ENCODE measurements at places on chromosomes 6 and 20.
A peak's percentile ranks its signal among the peaks of the same experiment; 100 is the strongest.

DNA sequence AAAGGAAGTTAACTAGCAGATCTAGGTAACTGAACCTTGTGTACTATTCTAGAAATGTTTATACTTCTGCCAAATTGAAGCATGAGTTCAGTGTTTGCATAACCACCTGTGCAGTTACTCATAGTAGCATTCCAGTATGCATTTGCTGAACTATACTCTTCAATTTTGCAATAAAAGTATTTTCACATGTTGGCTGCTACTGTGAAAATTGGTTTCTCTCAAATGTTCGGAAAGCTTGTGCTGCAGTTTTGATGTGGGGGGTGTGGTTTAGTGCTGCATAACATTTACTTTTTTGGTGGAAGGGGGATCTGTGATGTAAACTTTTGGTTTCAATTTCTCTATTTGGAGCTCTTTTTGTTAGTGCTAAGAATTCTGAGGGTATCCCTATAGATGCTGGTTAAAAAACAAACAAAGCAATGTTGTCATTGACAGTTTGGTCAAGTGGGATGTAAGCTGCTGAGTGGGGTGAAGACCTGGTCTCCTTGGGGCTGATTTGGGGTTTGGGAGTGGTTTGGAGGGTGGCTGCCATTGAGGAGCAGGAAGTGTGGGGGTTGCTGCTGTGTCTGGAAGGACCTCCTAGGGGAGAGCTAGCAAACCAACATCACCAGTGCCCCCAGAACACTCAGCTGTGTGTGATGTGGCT lies 87.8 kb downstream of the CARMIL1 start:
- H3K4me3 ChIP-seq = no peak overlapping the region
- H3K36me3 ChIP-seq = no peaks in the 10 kb centered on the region
- no peak overlapping the region for H3K27ac ChIP-seq
- H3K27me3 ChIP-seq = no peaks in the 10 kb centered on the region
- DNase-seq = no peak
- peaks cover 4% of the 10 kb centered on the region for H3K4me1 ChIP-seq

GRCh38 chr20:34637245-34638038 lies 39.5 kb downstream of the PIGU start:
- no peak overlapping the region for H3K4me3 ChIP-seq
- no peaks in the 10 kb centered on the region for H3K36me3 ChIP-seq

- no peak overlapping the region for H3K4me3 ChIP-seq
- no peaks in the 10 kb centered on the region for H3K36me3 ChIP-seq
- no peaks in the 10 kb centered on the region for H3K27me3 ChIP-seq
These were observed 68.5 kb upstream of the ARMC2 start for GRCh38 chr6:108779536-108780275.

DNA sequence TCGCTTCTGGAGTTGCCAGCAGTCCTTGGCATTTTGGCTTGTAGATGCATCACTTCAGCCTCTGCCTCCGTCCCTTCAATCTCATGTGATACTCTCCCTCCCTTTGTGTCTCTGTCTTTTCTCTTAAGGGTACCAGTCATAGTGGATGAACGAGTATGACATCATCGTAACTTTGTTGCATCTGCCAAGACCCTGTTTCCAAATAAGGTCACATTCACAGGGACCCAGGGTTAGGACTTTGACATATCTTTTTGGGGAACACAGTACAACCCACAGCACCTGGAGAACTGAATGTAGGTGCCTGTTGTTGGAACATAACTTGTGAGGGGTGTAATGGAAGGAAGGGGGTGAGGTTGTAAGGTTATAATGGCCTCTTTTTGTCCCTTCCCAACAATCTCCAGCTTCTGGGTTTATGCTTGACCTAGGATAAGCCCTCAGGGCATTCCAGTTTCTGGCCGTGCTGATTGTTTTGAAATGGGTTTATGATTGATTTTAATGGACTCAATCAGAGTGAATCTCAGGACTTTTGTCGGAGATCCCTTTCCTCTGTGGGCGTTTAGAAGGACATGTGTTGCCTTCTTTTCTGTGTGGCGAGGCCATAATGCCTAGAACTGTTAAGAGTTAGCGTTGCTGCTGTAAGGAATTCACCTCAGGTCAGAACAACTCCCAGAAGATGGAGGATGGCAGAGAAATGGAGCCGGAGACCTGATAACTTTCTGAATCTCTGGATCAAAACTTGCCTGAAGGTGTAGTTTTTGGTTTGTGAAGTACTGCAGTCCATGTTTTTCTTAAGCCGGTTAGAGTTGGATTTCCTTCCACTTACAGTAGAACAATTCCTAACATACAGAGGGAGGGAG lies 9.2 kb downstream of the ATRN start:
- no peak for DNase-seq
- H3K36me3 ChIP-seq = no peaks in the 10 kb centered on the region
- H3K4me3 ChIP-seq = no peak overlapping the region
- H3K27ac ChIP-seq = no peak overlapping the region
- peaks cover 4% of the 10 kb centered on the region for H3K4me1 ChIP-seq
- H3K27me3 ChIP-seq = no peaks in the 10 kb centered on the region

- DNase-seq = no peak
- no peak overlapping the region for H3K27ac ChIP-seq
- no peak overlapping the region for H3K4me3 ChIP-seq
These were observed 83.7 kb upstream of the RALY start for GRCh38 chr20:33910056-33910455.

DNA sequence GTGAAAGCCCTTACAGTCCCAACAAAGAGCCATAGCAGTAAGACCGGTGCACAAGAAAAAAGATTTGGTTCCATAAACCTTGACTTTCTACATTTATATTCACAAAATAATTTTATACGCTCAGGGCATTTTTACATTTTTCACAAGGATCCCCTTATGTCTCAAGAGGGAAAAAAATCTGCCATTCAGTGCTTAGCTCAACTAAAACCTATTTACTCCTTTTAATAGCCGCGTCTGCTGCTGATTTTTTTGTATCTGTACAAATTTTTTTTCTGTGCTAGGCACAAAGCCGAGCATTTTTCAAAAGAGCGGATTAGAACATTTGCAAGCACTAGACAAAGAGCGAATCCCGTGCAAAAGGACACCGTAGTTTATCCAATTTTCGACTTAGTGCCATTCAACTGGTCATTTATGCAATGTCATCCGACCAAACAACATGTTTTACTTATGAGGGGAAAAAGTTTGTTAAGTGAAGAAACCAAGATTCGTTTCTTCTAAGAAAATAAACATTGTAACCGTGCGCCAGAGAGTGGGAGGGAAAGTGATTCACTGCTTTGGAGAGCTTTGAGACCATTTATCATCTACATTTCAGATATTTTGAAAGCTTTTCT lies 3.7 kb downstream of the TFAP2D start:
- no peak overlapping the region for H3K27ac ChIP-seq
- peaks cover 43% of the 10 kb centered on the region for H3K27me3 ChIP-seq
- H3K36me3 ChIP-seq = no peaks in the 10 kb centered on the region
- no peak for DNase-seq

DNA sequence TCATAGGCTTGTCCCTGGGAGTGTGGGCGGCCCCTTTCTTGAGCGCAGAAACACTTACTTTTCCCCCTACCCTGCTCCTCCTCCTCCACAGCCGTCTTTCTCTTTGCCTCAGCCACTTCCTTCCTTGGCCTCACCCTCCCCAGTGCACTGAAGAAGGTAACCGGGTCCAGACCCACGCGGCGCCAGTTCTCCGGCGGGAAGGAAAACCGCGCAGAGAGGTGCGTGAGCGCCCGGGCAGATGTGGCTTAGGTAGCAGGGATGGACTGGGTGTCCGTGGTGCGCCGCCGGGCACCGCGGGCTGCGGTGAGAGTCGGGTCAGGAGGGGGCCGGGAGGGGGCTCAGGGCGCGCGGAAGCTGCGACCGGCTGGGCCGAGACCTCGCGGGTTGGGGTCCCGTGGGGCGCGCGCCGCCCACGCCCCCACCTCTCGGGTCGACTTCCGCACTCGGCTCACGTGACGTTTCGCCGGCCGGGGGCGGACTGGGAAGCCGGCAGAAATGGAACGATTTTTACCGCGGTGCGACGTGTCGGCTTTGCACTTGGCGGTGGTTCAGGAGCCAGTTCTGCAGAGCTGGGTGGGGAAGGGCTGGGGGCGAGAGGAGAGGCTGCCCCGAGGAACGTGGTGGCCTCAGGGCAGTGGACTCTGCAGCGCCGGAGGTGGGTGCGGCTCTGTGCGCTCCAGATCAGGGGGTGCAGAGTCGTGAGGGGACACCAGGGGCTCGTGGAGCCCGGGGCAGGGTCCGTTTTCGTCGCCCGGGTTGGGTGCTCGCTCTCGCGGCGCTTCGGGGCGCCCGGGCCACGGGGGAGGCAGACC lies at the start of gene ABRACL:
Gene ABRACL, plus strand, starts transcription at position 88 of the 812 bp plus-strand sequence. CDS start 5,416 bp downstream, outside the sequence.
- peaks cover 7% of the 10 kb centered on the region for H3K4me1 ChIP-seq
- peak within 1 kb of the TSS; percentile 70 for H3K27ac ChIP-seq
- peak; percentile 24 for DNase-seq
- H3K27me3 ChIP-seq = no peaks in the 10 kb centered on the region

GRCh38 chr6:46410334-46410953 lies 80.8 kb downstream of the RCAN2 start:
- no peaks in the 10 kb centered on the region for H3K36me3 ChIP-seq
- no peaks in the 10 kb centered on the region for H3K27me3 ChIP-seq
- no peak overlapping the region for H3K4me3 ChIP-seq
- H3K4me1 ChIP-seq = peaks cover 36% of the 10 kb centered on the region
- H3K27ac ChIP-seq = no peak overlapping the region

DNA sequence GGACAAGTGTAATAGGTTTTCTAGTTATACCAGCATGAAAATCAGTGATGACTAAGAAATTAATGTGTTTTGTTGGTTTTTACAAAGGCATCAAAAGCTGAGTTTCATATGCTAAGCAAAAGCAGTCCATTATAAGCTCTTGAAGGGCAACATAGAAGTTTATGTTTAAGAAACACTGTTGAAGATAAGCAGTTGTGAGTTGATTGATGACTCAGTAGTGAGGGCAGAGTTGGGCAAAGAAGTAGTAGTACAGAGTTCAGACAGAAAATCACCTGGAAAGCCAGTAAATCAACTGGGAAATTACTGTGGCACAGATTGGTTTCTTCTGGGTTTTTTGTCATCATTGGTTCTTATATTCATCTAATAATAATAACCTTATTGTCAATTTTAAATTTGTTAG lies 78.0 kb upstream of the SMIM8 start:
- no peaks in the 10 kb centered on the region for H3K27me3 ChIP-seq
- DNase-seq = no peak
- H3K27ac ChIP-seq = no peak overlapping the region
- no peak overlapping the region for H3K4me3 ChIP-seq

- H3K4me3 ChIP-seq = no peak overlapping the region
- H3K36me3 ChIP-seq = no peaks in the 10 kb centered on the region
These were observed 94.4 kb upstream of the BEND6 start for GRCh38 chr6:56860475-56860874.

DNA sequence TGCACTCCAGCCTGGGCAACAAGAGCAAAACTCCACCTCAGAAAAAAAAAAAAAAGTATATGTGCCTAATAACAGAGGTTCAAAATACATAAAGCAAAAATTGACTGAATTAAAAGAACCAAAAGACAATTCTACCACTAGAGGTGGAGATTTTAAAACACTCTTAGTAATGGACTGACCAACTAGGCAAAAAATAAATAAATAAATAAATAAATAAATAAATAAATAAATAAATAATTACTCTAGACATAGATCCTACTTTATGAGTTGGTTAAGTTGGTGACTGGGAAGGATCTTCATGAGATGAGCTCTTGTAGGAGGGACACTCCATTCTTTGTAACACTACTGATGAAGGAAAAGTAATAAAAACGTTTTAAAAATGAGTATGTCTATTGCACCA lies 113.9 kb downstream of the SGK1 start:
- H3K4me3 ChIP-seq = no peak overlapping the region
- no peak overlapping the region for H3K27ac ChIP-seq
- H3K36me3 ChIP-seq = no peaks in the 10 kb centered on the region
- H3K27me3 ChIP-seq = no peaks in the 10 kb centered on the region
- H3K4me1 ChIP-seq = no peaks in the 10 kb centered on the region
- DNase-seq = no peak

DNA sequence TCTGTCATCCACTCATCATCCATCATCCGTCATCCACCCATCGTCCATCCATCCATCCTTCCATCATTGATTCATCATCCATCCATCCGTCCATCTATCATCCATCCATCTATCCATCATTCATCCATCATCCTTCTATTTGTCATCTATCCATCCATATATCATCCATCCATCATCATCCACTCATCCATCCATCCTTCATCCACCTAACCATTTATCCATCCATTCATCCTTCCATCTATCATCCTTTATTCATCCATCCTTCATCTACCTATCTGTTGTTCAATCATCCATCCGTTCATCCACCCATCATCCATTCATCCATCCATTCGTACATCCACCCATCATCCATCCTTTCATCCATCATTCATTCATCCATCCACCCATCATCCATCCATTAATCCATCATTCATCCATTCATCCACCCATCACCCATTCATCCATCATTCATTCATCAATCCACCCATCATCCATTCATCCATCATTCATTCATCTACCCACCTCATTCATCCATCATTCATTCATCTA lies 266.4 kb downstream of the CDH4 start:
- H3K36me3 ChIP-seq = no peaks in the 10 kb centered on the region
- H3K4me3 ChIP-seq = no peak overlapping the region
- H3K27ac ChIP-seq = no peak overlapping the region
- no peaks in the 10 kb centered on the region for H3K4me1 ChIP-seq
- H3K27me3 ChIP-seq = no peaks in the 10 kb centered on the region

DNA sequence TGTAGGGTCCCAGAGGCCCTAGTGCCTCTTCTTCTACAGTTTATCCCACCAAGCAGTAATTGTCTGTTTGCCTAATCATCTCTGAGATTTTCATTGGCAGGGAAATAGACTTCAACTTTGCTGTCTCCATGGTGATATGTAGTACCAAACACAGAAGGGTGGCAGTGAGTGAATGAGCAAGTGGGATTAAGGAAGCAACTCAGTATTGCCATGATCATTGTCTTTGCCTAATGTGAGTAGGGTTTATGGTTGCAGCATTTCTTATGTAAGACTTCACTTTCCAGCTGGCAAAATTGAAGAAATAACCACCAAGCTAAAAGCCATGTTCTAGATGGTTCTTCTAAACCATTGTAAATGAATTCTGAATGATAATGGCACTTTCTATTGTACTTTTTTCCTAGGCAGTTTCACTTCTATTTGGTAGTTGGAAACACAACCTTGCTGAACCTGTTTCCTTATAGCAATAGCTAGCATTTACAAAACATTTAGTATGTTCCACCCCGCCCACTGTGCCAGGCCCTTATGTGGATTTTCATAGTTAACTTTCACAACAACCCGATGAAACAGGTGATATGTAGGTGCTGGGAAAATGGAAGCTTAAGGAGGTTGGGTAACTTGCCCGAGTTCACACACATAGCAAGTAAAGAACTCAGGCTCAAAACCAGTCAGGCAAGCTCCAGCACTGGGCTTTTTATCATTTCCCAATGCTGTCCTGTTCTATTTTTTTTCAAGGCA lies 32.0 kb downstream of the ZC2HC1B start:
- no peaks in the 10 kb centered on the region for H3K27me3 ChIP-seq
- H3K27ac ChIP-seq = no peak overlapping the region
- no peak overlapping the region for H3K4me3 ChIP-seq
- DNase-seq = no peak
- H3K4me1 ChIP-seq = no peaks in the 10 kb centered on the region
- no peaks in the 10 kb centered on the region for H3K36me3 ChIP-seq

DNA sequence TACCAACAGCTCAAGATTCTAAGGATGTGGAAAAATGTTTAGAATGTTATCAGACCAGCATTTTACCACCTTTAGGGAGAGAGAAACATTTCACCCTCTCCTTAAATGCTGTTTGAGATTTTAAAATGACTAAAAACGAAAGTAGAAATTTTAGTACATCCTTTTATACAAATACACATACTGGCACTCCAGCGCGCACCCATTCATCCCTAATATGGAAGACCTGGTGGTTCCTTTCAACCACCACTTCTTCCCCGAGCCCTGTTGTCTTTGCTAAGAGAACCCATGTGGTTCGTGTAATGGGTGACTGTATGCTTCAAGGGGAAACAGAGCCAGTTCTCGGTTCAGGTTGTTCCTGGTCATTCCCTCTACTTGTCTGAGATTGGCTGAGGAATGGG lies 21.3 kb downstream of the SPATA2 start:
- no peaks in the 10 kb centered on the region for H3K27me3 ChIP-seq
- no peak overlapping the region for H3K4me3 ChIP-seq
- H3K4me1 ChIP-seq = peaks cover 30% of the 10 kb centered on the region
- H3K27ac ChIP-seq = no peak overlapping the region

Measured in gastrocnemius medialis (tissue), 4 donors.